ENCODE measurements at places on chromosomes 3 and 15.

DNA sequence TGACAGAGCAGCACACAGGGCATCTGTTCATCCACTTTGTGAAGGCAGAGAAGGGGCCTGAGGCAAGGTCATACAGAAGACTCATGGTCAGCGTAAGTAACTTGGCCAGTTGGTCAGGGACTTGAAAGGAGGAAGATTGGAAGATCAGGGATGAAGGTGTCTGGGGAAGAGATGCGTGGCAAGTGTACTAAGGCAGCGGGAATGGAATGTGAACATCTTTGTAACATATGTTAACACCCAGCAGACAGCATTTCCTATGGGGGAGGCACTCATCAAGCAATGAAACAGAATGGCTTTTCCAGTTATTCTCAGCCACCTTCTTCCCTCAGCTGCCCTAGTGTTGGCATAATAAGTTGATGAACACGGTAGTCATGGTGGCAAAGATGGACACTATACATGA lies 7.8 kb upstream of the RFC4 start:
- no peak for DNase-seq

DNA sequence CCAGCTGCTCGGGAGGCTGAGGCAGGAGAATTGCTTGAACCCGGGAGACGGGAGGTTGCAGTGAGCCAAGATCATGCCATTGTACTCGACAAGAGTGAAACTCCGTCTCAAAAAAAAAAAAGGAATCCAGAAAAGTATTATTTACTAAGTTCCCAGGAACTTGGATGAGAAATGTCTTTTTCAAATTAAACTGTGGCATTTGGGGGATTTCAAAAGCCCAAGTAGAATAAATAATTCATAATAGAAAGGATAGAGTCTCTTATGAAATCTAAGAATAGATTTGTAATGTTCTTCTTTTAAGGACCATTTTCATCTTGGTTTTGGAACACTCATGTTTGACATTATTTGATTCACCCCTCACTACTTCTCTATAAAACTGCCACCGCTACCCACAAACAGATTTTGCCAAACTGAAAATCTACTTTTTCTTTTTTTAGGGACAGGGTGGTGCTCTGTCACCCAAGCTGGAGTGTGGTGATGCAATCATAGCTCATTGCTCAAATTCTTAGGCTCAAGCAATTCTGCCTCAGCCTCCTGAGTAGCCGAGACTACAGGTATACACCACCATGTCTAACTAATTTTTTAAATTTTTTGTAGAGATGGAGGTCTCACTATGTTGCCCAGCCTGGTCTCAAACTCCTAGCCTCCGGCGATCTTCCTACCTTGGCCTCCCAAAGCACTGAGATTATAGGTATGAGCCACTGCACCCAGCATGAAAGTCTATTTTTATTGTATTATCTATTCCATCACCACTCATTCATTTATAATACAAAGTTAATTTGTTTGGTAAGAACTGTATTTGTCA lies 99.3 kb downstream of the SENP2 start:
- no peak for DNase-seq

DNA sequence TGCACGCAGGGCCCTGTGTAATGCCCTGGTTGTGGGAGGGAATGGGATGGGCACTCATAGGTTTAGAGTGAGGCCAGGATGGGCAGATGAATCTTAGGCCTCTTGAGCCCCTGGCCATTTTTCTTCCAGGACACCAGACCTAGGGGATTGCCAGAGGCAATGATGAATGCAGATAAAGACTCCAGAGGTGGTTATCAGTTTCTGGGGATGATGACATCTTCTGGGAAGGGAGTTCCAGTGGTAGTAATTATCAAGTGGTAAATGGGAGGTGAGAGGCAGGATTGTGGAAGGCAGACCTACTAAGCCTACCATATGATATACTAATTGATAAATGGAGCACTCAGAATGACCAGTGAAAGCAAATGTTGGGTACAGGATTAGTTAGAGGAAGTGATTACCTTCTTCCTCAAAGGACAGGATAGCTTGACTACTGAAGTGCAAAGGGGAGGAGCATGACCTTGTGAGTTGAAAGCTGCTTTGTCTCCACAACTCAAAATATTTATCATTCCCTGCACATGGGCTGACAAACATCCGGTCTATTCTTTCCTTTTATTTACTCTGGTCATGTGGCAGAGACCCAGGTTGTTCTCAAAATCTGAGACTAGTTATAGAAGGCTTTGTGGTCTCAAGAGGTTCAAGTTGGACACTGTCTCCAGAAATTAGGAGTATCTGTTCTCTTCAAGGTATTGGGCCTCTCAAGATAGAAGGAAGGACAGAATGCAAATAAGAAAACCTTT lies 10.2 kb upstream of the MAPK6 start:
- no peak for DNase-seq

GRCh38 chr3:73499787-73500186 lies 125.0 kb downstream of the PDZRN3 start:
- DNase-seq, result no peak

GRCh38 chr3:133401374-133402135 lies 1.7 kb downstream of the BFSP2 start:
- DNase-seq, result no peak

DNA sequence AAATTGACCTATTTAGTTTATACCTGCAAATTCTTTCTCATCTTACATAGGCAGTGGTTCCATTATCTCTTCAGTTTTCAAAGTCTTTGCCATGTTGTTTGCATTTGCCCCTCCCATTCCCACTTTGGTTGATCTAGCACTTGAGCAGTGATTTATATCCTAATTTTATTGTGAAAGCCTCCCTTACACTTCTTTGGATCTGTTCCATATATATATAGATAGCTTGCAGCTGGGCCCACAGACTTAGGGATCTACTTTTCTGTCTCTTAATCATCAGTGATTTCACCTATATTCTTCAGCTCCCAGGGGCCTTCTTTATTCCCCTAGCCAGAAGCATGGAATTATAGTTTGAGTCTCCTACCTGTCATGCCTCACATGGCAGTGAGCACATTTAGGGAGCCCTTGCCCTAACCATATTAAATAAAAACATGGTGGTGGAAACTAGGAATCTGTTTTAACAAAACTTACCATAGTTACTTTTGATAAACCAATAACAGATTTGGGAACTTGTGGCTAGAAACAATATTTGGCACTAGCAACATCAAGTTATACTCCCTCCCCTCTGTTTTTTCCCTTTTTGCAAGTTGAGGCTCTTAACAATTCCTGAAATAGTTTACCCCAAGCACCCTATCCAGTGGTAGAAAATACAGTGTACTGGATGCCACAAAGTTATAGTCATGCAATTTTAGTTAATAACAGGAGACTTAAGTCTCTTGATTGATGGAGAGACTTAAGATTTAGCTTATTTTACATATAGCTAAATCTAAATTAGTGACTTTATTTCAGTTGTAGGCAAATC lies 41.7 kb downstream of the ARIH1 start:
- DNase-seq, result no peak

GRCh38 chr3:23888617-23889228 lies 28.1 kb downstream of the NKIRAS1 start:
- no peak for DNase-seq

- no peak for DNase-seq
Measured at GRCh38 chr15:31516874-31517273, 190.2 kb downstream of the KLF13 start.

DNA sequence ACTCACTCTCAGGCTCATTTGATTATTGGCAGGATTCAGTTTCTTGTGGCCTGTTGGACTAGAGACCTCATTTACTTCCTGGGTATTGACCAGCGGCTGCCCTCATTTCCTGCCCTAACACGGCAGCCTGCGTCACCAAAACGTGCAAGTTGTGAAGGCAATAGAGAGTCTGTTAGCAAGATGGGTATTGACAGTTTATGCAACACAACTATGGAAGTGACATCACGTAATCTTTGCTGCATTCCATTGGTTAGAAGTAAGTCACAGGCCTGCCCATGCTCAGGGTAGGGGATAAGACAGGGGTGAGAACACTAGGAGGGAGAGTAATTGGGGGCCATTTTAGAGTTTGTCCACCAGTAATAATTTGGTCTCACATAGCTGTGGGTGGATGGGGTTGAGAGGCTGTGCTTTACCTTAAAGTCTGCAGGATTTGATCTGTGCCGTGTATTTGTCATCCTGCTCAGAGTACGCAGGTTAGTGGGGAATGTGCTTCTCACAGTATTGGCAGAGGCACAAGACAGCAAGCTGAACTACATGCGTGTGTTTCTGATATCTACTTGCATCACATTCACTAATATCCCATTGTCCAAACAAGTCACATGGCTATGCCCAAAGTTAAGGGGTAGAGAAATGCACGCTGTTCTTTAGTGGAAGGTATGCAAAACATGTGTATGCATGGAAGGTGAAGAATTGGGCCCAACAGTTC lies 83.3 kb downstream of the EDEM1 start:
- DNase-seq, result no peak

GRCh38 chr3:142029052-142029642 lies 120.2 kb downstream of the TFDP2 start:
- DNase-seq, result no peak

Measured in GM12891 (cell line).